Erythroblast (primary cell): ENCODE measurements at places on chromosomes 12 and 14.

GRCh38 chr12:48993787-48994186 lies 5.4 kb downstream of the DDN start:
- no peak for DNase-seq

DNA sequence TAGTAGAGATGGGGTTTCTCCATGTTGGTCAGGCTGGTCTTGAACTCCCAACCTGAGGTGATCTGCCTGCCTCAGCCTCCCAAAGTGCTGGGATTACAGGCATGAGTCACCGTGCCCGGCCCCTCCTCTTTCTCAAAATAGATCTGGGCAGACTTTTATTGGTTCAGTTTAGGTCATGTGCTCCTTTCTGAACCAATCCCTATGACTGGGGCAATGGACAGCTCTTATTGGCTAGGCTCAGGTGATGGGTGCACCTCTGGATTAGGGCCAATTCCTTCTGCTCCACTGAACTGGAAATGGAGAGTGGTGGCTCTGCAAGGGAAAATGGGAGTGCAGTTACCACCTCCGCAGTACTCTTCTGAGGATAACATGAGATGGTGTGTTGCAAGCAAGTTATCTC lies 6.2 kb upstream of the ATP6V0A2 start:
- DNase-seq, result peak; percentile 40

GRCh38 chr14:100239211-100239839 lies 381 bp downstream of the YY1 start:
- DNase-seq, result peak; percentile 51

DNA sequence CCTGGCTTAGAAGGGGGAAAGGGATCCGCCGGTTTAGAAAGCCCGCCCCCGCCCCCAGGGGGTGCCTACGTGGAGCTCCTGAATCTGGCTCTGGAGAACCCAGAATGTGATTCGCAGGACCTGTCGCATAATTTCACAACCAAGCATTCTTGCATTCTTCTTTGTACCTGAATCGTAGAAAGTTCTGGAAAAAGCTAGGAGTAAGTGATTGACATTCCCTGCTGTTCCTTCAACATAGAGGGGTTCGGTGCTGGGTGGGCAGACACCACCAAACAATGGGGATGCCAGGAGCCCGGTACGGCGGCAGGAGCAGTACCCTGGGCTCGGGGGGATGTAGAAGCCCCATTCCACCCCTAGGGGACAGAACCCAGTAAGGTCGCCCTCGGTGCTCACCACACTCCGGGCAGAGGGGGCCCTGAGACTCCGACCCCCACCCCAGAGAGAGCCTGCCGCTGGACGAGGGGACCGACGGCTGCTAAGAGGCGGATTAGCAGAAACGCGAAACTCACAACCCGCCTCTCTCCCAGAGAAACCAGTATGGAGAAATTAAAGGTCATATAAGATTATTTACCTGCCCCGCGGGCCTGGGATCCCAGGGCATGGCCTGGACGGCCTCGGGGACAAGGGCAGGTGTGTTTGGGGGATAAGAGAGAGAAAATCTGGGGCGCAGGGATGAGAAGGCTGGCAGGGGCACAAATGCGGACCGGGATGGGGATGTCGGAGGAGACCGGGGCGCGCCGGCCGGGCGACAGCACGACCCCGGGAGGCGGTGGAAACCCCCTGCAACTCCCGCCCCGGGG lies 520 bp downstream of the CSRP2 start:
- peak; percentile 35 for DNase-seq

DNA sequence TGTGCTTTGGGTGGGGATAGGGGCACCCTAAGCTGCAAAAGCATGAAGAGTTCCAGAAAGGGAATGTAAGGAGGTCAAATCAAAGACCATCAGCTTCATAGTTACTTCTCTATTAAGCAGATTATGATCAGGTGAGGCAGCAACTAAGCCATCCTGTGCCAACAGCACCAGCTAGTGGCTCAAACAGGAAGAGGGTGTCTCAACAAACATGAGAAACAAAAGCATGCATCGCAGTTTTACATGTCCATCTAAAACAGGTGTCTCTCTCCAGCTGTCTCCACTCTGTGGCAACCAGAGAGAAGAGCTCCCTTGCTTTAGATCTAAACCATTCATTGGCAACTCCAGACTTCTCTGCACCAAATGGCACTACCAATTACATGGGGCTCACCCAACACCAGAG lies 52.9 kb downstream of the ACTN1 start:
- DNase-seq, result peak; percentile 13
